Activated CD4-positive, alpha-beta T cell treated with anti-CD3 and anti-CD28 coated beads, Interleukin-2, amount 50 U/mL, for 48 hours (primary cell): ENCODE measurements at places on chromosomes 12 and 14.

GRCh38 chr12:7695566-7696197 lies at the start of gene GDF3:
GDF3 (minus strand) TSS chr12:7695775; CDS start chr12:7695728, 47 bp downstream.
- DNase-seq, result no peak

- DNase-seq, result no peak
Measured at GRCh38 chr14:92567173-92567725, 53.7 kb downstream of the RIN3 start.

- DNase-seq, result no peak
Measured at GRCh38 chr14:99377951-99378350, 102.7 kb downstream of the SETD3 start.

- DNase-seq, result no peak
Measured at GRCh38 chr12:124654666-124655047, 87.2 kb upstream of the NCOR2 start.

DNA sequence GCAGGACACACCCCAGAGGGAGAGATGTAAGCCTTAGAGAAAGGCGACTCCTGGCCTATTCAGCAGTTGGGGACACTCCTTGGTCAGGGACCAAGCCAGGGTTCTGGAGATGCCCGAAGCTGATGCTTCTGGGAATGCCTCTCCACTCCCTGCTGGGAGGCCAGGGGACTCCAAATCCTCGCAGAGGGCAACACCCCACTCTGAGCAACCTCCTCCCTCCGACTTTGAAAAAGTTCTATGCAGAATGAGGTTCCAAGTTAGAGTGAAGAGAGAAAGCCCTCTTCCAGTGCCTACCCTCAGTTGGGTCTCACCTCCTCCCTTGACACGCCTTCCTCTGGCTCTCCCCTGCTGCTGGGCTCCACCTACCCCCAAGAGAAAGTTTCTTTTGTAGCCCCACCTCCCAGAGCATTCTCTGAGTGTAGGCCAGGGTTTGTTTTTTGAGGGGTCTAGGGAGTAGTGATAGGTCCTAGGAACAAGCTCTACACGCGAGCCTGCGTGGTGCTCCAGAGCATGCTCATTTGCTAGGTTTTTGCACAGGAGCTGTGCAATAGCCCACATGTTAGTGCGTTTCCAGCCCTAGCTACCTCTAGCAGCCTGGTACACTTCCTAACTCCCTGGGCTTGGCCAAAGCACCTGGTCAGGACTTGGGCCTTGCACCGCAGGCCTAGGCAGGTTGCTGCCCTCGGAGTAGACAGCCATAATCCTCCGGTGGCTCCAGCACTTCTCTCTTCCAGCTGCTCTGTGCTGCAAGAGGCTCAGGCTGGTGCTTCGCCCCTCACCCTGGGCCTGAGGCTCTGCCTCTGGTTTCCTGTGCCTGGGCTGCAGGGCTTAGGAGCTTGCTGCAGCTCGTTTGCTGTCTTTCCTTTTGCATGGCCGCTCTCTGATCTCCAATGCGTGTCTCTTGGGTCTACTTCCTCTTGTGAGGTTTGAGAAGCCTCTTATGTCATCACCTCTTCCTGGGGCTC lies 590 bp upstream of the CEBPE start:
- DNase-seq, result peak; percentile 24

DNA sequence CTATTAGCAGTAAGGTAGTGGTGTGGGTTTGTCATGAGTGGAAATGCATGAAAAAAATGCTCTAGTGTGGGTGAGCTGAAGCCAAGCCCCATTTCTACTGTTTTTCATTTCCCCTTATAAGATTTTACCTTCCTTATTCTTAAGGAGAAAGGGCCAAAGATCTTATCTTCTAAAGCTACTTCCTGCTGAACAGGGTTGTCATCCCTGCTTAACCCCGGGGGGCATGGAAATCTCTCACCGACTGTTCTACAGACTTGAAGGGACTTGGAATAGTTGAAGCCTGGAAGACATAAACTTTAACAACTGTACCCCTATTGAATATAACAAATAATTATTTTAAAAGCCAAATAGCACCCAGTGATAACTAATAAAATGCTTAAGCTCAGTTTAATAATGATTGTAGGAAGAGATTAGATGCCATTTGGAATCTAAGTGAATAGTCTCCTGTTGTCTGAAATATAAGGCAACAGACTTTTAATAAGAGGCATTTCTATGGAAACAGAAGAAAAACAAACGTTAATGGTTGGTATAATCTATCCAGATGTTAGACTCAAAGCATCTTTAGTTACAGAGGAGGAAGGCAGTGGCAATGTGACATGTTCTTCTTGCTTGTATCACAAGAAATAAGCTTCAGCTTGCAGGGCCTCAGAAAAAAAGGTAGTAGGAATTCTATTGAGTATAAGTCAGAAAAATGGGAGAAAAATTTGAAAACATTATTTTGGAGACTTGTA lies 1.8 kb upstream of the GMFB start:
- DNase-seq, result no peak

GRCh38 chr12:69553628-69554248 lies 31.5 kb upstream of the CCT2 start:
- DNase-seq, result no peak

- DNase-seq, result no peak
Measured at GRCh38 chr12:82225871-82226270, 132.3 kb downstream of the CCDC59 start.

DNA sequence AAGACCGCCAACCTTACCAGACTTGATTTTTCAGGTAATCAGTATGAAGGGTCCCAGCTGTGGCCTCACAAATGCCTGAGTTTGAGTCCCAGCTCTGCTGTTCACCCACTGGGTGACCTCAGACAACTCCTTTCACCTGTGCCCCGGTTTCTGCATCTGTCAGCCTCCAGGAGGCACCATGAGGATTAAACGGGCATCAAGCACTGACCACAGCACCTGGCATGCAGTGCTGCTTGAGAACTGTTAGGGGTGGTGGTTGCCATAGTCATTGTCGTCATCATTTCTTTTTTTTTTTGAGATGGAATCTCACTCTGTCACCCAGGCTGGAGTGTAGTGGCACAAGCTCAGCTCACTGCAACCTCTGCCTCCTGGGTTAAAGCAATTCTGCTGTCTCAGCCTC lies 57.9 kb downstream of the PHETA1 start:
- DNase-seq, result no peak

DNA sequence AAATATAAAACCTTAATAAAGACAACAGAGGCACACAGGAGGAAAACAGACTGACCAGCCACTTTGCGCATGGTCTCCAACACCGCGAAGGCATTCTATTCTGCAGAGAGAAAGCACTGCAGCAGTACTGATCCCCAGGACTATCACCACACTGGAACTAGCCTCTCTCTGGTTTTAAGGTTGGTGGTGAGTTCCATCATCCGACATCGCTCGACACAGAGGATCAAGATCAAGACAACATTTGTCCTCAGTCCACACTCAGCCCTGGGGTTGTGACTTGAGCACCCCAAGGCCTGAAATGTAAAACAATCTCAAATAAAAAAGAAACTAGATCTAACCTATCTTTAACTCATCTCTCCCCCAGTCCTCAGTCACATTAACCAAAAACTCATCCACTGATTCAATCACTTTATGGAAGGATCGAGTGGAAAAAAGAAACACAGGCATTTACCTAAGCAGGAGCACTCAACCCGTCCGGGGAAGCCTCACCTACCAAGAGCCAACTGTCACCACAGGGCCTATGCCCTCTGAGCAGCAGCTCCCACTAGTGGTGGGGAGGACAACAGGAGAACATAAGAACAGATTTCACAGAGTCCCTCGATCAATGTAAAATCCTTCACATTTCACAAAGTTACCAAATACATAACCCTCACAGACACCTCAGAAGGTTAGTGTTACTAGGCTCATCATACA lies 17.7 kb downstream of the STXBP6 start:
- no peak for DNase-seq

- DNase-seq, result no peak
Measured at GRCh38 chr12:127230843-127231260, 1036.1 kb upstream of the TMEM132C start.

DNA sequence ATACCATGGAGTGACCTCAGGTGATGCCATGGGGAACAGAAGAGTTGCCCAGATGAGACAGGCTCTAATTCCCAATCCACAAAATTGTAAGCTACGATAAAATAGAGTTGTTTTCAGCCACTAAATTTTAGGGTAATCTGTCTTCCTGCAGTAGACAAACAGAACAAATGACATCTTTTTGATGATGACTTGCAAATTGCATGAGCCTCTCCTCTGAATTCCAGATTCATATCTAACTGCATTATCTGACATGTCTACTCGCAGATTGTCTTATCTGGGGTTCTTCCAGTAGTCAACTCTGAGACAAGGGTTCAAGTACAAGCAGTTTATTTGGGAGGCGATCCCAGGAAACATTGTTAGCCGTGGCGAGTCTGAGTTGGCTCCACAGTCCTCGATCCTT lies 14.4 kb upstream of the ERC1 start:
- DNase-seq, result no peak

GRCh38 chr12:52528641-52529143 lies 8.5 kb upstream of the KRT5 start:
- no peak for DNase-seq

DNA sequence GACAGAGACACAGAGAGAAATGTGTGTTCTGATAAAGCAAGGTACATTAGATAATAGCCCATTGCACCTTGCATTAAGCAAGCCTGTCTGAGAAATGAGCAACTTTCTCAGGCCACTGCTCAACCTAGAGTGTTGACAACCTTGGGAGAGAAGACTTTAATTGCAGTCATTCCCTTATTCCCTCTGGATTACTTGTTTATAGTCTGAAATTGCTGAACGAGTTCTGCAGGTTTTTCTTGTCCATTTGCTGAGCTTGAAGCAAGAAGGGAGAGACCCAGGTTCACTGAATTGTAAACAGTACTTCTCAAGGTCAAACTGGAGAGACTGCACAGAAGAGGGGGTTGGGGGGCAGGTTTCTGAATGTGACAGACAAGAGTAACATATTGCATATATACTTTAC lies 159.4 kb upstream of the PLEKHG7 start:
- DNase-seq, result no peak

DNA sequence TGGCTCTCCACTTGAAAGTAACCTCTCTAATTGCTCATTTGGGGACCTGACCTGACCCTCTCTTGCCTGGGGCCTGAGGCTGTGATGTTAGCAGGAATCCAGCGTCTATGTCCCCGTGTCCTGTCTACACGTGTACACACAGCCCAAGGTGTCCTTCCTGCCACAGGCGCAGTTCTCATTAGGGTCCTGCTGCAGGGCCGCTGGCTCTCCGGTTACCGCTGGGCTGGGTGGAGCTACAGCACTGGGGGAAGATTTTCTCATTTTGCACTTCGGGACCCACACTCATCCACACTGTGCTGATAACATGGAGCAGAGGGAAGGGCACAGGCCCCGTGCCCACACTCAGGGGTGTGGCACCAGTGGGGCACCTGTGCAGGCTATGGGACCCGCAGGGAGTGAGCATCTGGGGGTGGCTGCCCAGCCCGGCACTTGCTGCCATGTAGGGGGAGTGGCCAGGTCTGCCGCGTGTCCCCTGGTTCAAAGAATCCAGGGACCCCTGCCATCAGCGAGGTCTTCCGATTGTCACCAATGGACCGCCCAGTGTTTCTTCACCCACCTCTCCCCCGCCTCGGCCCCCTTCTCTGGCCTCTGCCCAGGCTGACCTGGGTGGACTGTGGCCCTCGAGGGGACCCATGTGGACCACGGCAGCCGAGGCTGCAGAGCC lies 98.7 kb upstream of the SFSWAP start:
- DNase-seq, result no peak

DNA sequence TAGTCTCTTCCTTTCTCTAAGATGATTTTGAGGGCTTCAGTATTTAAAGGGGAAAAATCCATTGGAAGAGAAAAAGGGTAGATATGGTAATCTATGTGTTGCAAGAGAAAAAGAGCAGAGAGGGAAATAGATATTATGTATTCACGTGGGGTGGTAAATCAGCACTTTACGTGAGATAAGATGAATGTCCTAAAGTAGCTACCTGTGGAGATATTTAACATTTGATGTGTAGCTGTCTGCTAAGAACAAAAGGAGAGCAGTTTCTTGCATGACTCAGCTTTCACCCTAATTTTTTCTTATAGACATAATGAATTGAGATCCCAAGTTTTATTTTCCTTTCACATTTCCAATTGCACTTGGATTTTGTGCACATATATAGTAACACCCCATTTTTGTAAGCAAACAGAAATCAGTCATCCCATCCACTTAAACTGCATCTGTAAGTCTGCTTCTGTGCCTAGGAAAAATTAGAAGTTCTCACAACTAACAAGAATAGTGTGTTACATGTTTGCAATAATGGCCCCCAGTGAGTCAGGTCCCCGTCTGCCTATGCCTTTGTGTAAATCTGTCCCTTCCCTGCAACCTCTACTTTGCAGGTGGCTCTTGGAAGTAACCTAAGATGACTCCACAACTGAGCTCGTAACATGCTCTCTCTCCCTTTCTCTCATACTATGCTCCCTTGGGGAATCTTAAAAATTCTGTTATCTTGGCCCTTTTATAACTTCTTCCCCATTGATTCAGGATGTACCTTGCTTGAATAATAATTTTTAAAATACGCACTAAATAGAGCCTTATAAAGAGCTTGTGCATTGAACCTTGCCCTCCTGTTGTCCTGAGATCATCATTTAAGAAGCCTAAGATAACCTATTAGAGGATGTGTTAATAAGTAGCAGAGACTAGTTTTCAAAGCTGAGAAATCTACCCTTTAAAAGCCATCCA lies 3.7 kb downstream of the TMTC3 start:
- no peak for DNase-seq

- no peak for DNase-seq
Measured at GRCh38 chr12:109735051-109735521, 21.5 kb downstream of the FAM222A start.

- DNase-seq, result no peak
Measured at GRCh38 chr14:74542056-74542685, 48.6 kb downstream of the ISCA2 start.

DNA sequence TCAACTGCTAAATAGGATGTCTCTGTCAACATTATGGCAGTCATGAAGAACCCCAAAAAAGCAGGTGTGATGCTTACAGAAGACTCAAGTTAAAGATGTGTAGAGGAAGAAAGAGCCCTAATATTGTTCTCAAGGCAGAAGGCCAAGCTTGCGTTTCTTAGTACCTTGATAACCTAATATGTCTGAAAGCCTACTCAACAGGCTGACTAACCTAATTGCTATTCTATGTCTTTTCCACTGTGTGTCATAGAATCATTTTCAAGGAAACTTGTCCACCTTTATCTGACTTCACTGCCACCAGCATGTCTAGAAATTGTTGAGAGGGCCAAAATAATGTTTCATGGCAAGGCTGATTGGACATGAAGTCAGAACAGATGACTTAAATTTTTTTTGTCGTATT lies 373.2 kb downstream of the BTG1 start:
- no peak for DNase-seq

DNA sequence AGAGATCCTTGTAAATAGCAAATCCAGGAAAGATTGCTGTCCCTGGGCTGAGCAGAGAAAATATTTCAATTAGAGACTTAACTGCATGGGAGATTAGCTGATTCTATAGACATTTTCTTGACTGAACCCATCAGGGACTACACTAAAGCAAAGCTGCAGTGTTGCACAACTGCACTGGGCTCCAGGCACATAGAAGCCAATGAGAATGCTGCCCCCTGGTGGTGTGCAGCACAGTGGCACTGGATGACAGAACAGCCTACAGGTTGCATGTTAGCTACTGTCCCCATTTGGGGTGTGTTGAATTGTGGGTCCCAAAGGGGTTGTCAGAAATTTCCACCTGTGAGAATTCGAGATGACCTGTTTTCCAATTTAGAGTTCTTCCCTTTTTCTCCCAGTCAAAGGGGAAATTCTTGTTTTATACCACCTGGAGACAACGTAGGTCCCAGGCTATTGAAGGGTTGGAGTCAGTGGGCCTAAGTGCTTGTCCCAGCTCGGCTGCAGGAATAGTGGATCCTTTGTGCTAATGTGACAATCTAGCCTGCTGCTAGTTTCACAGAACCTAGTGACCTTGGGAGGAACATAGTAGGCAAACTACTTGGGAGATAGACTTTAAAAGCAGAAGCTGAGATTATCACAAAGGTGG lies 114.7 kb downstream of the SLC8A3 start:
- peak; percentile 58 for DNase-seq

GRCh38 chr12:31234955-31235867 lies 90.7 kb downstream of the SINHCAF start:
- no peak for DNase-seq
